ENCODE measurements at places on chromosomes 5 and 9. TPM values are rescaled to one million over a fixed set of nuclear protein-coding genes. Genes with fewer than 3 reads are reported as not detected.

The GMCL2 gene
- not detected for total RNA-seq

GRCh38 chr9:77864211-77864889, 167.3 kb downstream of the GNAQ start:
- no peak overlapping the region for H3K4me3 ChIP-seq
- no peak for DNase-seq
- no peaks in the 10 kb centered on the region for H3K4me1 ChIP-seq
- no peaks in the 10 kb centered on the region for H3K36me3 ChIP-seq
- no peak overlapping the region for H3K27ac ChIP-seq

GRCh38 chr5:159481751-159482150, 151.5 kb upstream of the IL12B start:
- no peaks in the 10 kb centered on the region for H3K4me1 ChIP-seq
- no peaks in the 10 kb centered on the region for H3K27me3 ChIP-seq
- H3K36me3 ChIP-seq = no peaks in the 10 kb centered on the region
- no peak overlapping the region for H3K4me3 ChIP-seq

The CARTPT gene
- not detected for total RNA-seq

GRCh38 chr5:59168067-59168466, 585.2 kb downstream of the RAB3C start:
- no peak overlapping the region for H3K27ac ChIP-seq
- DNase-seq = no peak

GRCh38 chr9:69820955-69821788, 555 bp downstream of the CFAP95 start:
- no peak for DNase-seq
- H3K4me1 ChIP-seq = no peaks in the 10 kb centered on the region
- H3K4me3 ChIP-seq = peak overlapping the region; percentile 57
- no peaks in the 10 kb centered on the region for H3K36me3 ChIP-seq

GRCh38 chr5:150067405-150067960, 18.9 kb downstream of the CSF1R start:
- H3K4me1 ChIP-seq = no peaks in the 10 kb centered on the region
- no peaks in the 10 kb centered on the region for H3K36me3 ChIP-seq
- no peak overlapping the region for H3K4me3 ChIP-seq
- DNase-seq = no peak
- H3K27ac ChIP-seq = no peak overlapping the region

The DOLPP1 gene
- 13.7 TPM for total RNA-seq

DNA sequence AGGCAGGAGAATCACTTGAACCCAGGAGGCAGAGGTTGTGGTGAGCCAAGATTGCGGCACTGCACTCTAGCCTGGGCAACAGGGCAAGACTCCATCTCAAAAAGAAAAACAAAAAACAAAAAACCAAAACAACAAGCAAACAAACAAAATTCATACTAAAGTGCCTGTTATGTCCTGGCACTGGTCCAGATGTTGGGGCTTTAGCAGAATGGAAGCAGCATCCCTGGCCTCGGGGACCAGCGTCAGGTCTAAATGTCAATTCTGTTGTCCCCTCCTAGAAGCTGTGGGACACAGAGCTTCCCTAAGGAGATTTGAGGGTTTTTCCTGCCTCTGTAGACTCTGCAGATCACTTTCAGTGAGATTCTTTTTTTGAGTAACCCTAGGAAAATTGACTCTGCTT, 26.2 kb downstream of the PPARGC1B start:
- no peaks in the 10 kb centered on the region for H3K27me3 ChIP-seq
- no peak for DNase-seq
- no peaks in the 10 kb centered on the region for H3K36me3 ChIP-seq
- H3K27ac ChIP-seq = no peak overlapping the region
- peaks cover 28% of the 10 kb centered on the region for H3K4me1 ChIP-seq

The THBS4 gene
- 0.31 TPM for total RNA-seq

DNA sequence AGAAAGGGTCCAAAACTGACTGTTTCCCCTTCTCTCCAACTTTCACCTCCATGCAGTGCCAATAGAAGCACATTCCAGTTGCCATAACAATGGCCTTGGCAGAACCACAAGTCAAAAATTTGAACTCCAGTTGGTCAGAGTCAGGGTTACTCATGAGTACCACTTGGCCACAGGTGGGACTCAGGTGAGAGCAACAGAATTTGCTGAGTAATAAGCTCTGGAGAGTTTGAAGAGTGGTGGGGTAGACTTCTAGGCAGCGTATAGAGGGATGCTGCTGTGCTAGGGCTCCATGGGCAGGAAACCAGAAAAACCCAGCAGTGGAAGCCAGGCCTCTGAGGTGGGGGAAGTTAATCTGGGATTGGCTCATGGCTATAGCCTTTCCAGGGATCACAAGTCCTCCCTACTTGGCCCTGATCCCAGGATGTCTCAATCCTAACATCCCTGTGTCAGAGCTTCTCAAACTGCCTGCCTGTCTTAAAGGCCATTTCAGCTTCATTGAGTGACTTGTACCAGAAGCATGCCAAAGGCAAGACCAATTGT, 30.2 kb downstream of the SNX18 start:
- no peaks in the 10 kb centered on the region for H3K4me1 ChIP-seq
- DNase-seq = no peak
- no peak overlapping the region for H3K27ac ChIP-seq
- no peaks in the 10 kb centered on the region for H3K27me3 ChIP-seq
- no peaks in the 10 kb centered on the region for H3K36me3 ChIP-seq

The BARHL1 gene
- total RNA-seq = not detected

GRCh38 chr5:13957032-13957645, 12.7 kb upstream of the DNAH5 start:
- no peaks in the 10 kb centered on the region for H3K27me3 ChIP-seq
- no peak overlapping the region for H3K4me3 ChIP-seq
- no peak overlapping the region for H3K27ac ChIP-seq
- peak; percentile 51 for DNase-seq
- no peaks in the 10 kb centered on the region for H3K4me1 ChIP-seq
- H3K36me3 ChIP-seq = no peaks in the 10 kb centered on the region

- DNase-seq = no peak
- H3K27ac ChIP-seq = peak overlapping the region; percentile 97
- peaks cover 13% of the 10 kb centered on the region for H3K4me1 ChIP-seq
- H3K36me3 ChIP-seq = peaks cover 36% of the 10 kb centered on the region
- H3K4me3 ChIP-seq = peak overlapping the region; percentile 96
Measured at GRCh38 chr5:33441241-33442177, 744 bp downstream of the TARS1 start.

- H3K27me3 ChIP-seq = peaks cover 10% of the 10 kb centered on the region
- H3K4me3 ChIP-seq = no peak overlapping the region
- H3K27ac ChIP-seq = no peak overlapping the region
- no peaks in the 10 kb centered on the region for H3K4me1 ChIP-seq
Measured at GRCh38 chr5:135551593-135552447, 16.1 kb upstream of the NEUROG1 start.

DNA sequence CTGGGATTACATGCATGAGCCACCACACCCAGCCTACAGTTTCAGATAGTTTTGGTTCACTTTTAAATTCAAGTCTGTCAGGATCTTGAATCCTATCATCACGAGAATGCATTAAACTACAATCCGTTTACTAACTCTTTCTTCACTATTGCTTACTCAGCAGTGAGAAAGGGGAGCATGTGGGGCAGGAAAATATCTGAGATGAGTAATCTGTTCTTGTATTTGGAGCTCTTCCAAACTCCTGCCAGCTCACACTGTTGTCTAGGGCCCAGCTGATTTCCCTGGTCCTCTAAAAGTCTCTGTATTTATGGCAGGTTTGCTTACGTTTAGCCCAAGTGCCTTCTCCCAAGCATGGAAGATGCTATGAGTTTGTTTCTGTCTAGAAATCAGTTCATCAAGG, 152.2 kb downstream of the FGF18 start:
- DNase-seq = no peak
- H3K36me3 ChIP-seq = no peaks in the 10 kb centered on the region
- no peak overlapping the region for H3K4me3 ChIP-seq
- no peak overlapping the region for H3K27ac ChIP-seq
- no peaks in the 10 kb centered on the region for H3K4me1 ChIP-seq

- no peaks in the 10 kb centered on the region for H3K27me3 ChIP-seq
- H3K36me3 ChIP-seq = no peaks in the 10 kb centered on the region
- no peak overlapping the region for H3K4me3 ChIP-seq
- no peak overlapping the region for H3K27ac ChIP-seq
Measured at GRCh38 chr5:128629157-128629556, 91.1 kb upstream of the FBN2 start.

GRCh38 chr5:170720984-170721383, 62.5 kb upstream of the GABRP start:
- H3K27ac ChIP-seq = no peak overlapping the region
- H3K27me3 ChIP-seq = peaks cover 9% of the 10 kb centered on the region
- H3K4me1 ChIP-seq = no peaks in the 10 kb centered on the region
- H3K4me3 ChIP-seq = no peak overlapping the region

- no peaks in the 10 kb centered on the region for H3K36me3 ChIP-seq
- H3K4me1 ChIP-seq = peaks cover 4% of the 10 kb centered on the region
- H3K4me3 ChIP-seq = no peak overlapping the region
Measured at GRCh38 chr9:127833555-127833954, 20.9 kb downstream of the ENG start.

The SLC36A1 gene
- 13.6 TPM for total RNA-seq

The FCN2 gene
- total RNA-seq = not detected

Data from Panc1 (cell line).